ENCODE measurements at places on chromosomes 1 and 21. TPM values are rescaled to one million over a fixed set of nuclear protein-coding genes. Genes with fewer than 3 reads are reported as not detected.

DNA sequence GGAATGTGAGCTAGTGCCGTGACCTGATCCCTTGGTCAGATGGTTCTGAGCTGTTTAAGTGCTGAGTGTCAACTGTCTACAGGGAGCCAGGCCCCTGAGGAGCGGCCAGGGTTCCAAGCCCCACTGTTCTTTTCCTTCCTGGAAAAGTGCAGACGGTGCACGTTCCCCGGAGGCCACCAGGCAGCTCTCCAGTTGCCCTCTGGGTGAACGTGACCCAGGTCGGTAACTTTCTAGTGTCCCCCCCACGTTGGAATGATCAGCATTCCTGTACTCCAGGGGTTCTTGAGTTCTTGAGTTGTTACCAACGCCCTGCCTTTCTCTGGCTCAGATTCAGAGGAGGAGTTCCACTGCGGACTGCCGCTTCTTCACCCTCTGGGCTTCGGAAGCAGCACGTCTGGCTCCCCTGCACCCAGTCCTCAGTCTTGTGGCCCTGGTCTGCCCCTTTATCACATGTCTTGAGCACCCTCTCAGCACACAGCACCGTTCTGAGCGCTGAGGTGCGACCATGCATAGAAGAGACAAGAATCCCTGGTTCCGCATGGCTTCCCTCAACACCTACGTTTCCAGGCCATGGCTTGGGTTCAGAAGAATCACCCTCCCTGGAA is 131.5 kb downstream of the DHRS3 start:
- no peak for DNase-seq

TDRD5 gene
- total RNA-seq: not detected

GRCh38 chr1:183218027-183218618 is 32.1 kb downstream of the LAMC2 start:
- DNase-seq: no peak

GRCh38 chr1:198934901-198935305 is 296.1 kb downstream of the PTPRC start:
- DNase-seq: no peak

NUF2 gene
- total RNA-seq: 2.1 TPM

Measured in naive thymus-derived CD4-positive, alpha-beta T cell (primary cell).